ENCODE measurements at places on chromosomes 1 and 21.

DNA sequence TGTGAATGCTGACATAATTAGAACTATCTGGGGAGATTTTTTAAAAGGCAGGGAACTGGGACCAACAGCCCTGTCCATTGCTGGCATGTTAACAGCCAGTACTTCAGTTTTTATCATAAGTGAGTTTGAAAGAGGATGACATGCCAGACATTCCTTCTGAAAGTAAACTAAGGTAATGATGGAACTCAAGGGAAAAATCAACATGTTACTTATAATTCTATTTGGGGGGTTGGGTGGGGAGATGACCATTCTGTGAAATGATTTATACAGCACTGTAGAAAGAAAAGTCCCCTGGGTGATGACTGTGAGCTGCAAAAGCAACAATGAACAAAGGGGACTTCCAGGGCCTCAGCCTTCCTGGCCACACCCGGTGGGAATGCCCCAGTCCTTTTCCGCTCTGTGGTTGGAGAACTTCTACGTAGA, 5.4 kb upstream of the LAMC2 start:
- no peak for DNase-seq

DNA sequence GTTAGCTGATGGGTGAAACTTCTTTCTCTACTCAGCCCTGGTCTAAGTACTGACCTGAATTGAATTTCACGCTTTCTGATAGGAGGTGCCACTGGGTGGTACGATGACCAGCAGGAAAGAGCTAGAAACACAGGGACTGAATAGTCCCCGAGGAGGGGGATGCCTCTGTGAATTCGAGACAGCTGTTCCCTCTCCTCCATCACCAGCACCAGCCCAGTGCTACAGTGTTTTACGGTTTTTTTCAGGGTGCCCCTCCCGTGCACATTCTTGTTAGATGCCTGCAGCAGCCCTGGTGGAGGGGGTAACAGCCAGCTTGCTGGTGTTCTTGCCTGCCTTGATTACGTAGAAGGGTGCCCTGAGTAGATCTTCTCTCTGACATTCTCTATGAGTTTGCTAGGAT, 7.1 kb downstream of the HUNK start:
- DNase-seq: no peak

- DNase-seq: no peak
These were observed 85.4 kb upstream of the KCNE2 start for GRCh38 chr21:34278451-34278850.

GRCh38 chr1:198934426-198934825, 295.6 kb downstream of the PTPRC start:
- no peak for DNase-seq

GRCh38 chr1:60935599-60936110, 146.7 kb upstream of the NFIA start:
- DNase-seq: no peak

DNA sequence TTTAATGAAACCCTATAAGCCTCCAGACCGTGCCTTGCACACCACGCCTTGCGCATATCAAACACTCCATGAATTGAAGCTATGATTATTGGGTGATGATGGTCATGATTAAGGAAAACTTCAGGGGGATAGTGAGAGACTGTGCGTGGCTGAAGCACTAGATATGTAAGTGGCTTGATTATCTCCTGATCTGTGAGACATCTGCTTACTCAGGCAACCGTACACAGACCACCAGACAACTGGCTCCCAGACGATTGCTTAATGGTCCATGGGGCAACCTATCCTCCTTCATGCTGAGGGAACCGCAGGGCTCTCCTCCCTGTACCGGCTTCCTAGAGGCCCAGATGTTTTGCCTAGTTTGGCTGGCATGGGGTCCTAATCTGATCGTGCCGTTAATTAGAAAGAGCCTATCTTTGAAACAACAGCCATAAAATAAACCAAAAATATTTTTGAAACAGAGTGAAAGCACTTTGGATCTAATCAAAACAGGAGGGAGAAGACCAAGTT, 51.6 kb downstream of the IRF2BP2 start:
- DNase-seq: no peak

- DNase-seq: no peak
These were observed 540.8 kb upstream of the ADAMTS5 start for GRCh38 chr21:27507695-27508094.

DNA sequence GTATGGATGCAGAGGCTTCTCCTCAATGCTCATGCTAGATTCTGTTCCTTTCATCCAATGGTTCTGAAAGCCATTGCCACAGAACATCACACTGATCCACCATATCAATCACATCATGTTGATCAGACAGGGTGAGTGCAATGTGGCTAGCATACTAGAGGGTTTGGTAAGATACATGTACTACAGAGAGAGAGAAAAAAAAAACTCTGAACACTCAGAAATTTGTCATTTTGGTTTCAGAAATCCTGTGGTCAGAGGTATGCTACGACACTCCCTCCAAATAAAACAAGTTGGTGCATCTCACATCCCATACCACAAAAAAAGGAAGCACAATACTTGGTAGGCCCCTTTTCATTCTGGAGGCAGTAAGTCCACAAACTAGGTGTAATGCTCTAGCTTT, 35.4 kb downstream of the OR10J1 start:
- no peak for DNase-seq

GRCh38 chr1:77350012-77350770, 68.4 kb downstream of the AK5 start:
- no peak for DNase-seq

- no peak for DNase-seq
These were observed 1712.5 kb downstream of the NCAM2 start for GRCh38 chr21:22710721-22711120.

- DNase-seq: no peak
These were observed 35.5 kb upstream of the SLC19A2 start for GRCh38 chr1:169521226-169521625.

DNA sequence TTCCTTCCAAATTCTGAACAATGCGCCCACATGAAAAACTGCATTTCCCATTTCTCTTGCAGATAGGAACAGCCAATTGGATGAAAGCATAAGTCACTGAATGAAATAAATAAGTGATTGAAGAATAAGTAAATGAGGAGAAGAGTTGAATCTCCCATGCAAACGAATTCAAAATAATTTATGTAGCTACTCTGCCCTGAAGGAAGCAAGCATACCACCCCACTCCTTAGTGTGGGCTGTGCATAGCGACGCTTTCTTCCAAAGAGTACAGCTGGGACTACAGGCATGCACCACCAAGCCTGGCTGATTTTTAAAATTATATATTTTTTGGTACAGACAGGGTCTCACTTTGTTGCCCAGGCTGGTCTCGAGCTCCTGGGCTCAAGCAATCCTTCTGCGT, 16.5 kb upstream of the RIMKLA start:
- DNase-seq: no peak

- DNase-seq: peak; percentile 32
These were observed 231.3 kb upstream of the VAMP3 start for GRCh38 chr1:7539769-7540175.

- no peak for DNase-seq
These were observed 38.0 kb upstream of the RASAL2 start for GRCh38 chr1:178055779-178056471.
